Activated T-cell treated with anti-CD3 and anti-CD28 coated beads, Interleukin-2, amount 50 U/mL, for 72 hours (primary cell): ENCODE measurements at places on chromosomes 11 and 22. TPM values are rescaled to one million over a fixed set of nuclear protein-coding genes. Genes with fewer than 3 reads are reported as not detected.

ZDHHC5 gene
- total RNA-seq = 62.8 TPM

DNA sequence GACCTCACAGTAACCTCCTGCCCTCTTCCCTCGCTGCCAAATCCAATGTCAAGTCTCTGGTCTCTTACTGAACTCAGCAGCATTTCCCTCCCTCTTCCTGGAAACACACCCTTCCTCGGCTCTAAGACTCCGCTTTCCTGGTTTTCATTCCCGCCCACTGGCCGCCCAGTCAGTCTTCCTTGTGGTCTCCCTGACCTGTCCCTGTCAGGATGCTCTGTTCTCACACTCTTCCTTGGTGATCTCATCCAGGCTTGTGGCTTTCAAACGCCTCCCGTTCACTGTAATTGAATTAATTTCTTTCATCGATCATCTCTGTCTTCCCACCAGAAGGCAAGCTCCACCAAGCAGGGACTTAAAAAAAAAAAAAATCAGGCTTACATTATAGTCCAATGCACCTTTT is 33.5 kb downstream of the MYO18B start:
- no peak overlapping the region for H3K27ac ChIP-seq
- H3K27me3 ChIP-seq = peaks cover 18% of the 10 kb centered on the region
- peaks cover 8% of the 10 kb centered on the region for H3K4me1 ChIP-seq
- H3K4me3 ChIP-seq = no peak overlapping the region
- no peak for DNase-seq
- no peaks in the 10 kb centered on the region for H3K36me3 ChIP-seq

DNA sequence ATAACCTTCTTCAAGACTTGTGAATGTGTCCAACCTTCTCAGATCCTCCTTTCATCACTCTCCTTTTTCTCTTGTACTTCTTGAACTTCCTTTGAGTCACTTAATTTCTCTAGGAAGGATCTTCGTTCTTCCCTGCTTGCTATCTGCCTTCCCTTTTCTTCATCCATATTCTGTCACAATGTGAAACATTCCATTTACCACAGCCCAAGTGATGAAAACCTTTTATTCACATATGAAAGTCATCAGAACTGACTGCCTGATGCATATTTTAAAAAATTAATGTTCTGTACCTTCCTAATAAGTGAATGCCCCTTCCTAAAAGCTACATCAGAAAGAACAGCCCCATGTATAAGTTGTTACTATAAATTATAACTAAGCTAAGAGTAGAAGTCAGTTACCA is 520.4 kb upstream of the LUZP2 start:
- H3K36me3 ChIP-seq = peaks cover 1% of the 10 kb centered on the region
- H3K27ac ChIP-seq = no peak overlapping the region
- H3K4me3 ChIP-seq = no peak overlapping the region
- no peak for DNase-seq
- H3K4me1 ChIP-seq = no peaks in the 10 kb centered on the region
- H3K27me3 ChIP-seq = no peaks in the 10 kb centered on the region

- no peak for DNase-seq
- H3K36me3 ChIP-seq = peaks cover 2% of the 10 kb centered on the region
- H3K4me1 ChIP-seq = peaks cover 4% of the 10 kb centered on the region
- H3K4me3 ChIP-seq = no peak overlapping the region
Measured at GRCh38 chr11:104892723-104893511, 5.3 kb downstream of the CASP12 start.

GRCh38 chr11:17861036-17861755 is 126.6 kb downstream of the KCNC1 start:
- H3K27me3 ChIP-seq = no peaks in the 10 kb centered on the region
- H3K36me3 ChIP-seq = peaks cover 5% of the 10 kb centered on the region
- no peak overlapping the region for H3K27ac ChIP-seq
- peaks cover 4% of the 10 kb centered on the region for H3K4me1 ChIP-seq
- no peak for DNase-seq

DNA sequence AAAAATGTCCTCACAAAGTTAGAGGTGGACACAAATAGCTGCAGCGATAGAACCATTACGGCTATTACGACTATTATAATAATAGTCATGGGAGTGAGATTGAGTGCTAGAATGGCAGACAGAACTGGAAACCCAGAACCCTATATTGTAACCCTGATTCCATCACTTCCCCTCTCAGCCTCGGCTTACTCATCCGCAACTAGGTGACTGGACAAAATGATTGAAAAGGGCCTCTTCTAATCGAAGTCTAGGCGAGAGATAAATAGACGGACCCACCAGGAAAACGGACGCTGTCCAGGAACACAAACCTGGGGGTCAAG is 629 bp downstream of the PSMA1 start:
- peaks cover 11% of the 10 kb centered on the region for H3K36me3 ChIP-seq
- peak overlapping the region; percentile 99 for H3K27ac ChIP-seq
- peaks cover 36% of the 10 kb centered on the region for H3K4me1 ChIP-seq

TMEM138 gene
- 45.0 TPM for total RNA-seq

PARVB gene
- total RNA-seq = 28.4 TPM

SERPING1 gene
- total RNA-seq = not detected

- no peaks in the 10 kb centered on the region for H3K36me3 ChIP-seq
- H3K27ac ChIP-seq = no peak overlapping the region
- peaks cover 28% of the 10 kb centered on the region for H3K4me1 ChIP-seq
- H3K4me3 ChIP-seq = no peak overlapping the region
Measured at GRCh38 chr11:67311556-67312082, 8.3 kb downstream of the SSH3 start.

OR52A1 gene
- total RNA-seq = not detected

DNA sequence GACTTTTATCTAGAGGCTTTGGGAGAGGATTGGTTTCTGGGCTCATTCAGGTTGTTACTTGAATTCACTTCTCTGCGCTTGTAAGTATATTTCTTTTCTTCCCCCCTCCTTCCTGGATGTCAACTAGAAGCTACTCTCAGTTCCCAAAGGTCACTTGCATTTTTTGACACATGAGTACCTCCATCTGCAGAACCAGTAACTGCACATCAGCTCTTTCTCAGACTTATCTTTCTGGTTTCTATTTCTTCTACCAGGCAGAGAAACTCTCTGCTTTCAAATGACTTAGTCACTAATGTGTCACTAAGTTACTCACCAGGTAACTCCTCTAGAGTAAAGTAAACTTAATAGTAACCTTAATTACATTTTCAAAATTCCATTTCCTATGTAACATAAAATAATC is 773.0 kb upstream of the LUZP2 start:
- H3K4me1 ChIP-seq = no peaks in the 10 kb centered on the region
- no peaks in the 10 kb centered on the region for H3K36me3 ChIP-seq
- H3K27me3 ChIP-seq = no peaks in the 10 kb centered on the region
- no peak overlapping the region for H3K27ac ChIP-seq
- H3K4me3 ChIP-seq = no peak overlapping the region
- no peak for DNase-seq

DNA sequence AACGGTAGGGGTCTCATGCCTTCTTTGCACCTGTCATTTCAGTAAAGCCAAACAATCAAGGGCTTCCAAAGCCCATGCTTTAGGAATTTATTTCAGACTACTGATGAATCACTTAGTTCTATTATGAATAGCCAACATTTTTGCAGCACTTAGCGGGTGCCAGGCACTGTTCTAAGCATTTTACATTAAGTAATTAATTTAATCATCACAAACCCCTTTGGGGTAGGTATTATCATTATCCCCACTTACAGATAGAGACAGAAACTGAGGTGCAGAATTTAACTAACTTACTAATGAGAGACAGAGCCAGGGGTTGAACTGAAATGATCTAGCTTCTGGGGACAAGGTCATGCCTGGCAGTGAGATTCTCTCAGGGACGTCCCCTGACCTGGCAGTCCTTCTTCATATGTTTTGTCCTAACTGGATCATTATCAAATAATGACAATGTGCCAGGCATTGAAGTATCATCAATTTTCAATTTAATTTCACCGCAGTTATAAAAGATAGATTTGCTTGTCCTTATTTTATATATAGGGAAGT is 31.7 kb upstream of the NAV2 start:
- peaks cover 7% of the 10 kb centered on the region for H3K27me3 ChIP-seq
- H3K4me1 ChIP-seq = no peaks in the 10 kb centered on the region
- H3K4me3 ChIP-seq = no peak overlapping the region
- no peak overlapping the region for H3K27ac ChIP-seq
- H3K36me3 ChIP-seq = no peaks in the 10 kb centered on the region

DNA sequence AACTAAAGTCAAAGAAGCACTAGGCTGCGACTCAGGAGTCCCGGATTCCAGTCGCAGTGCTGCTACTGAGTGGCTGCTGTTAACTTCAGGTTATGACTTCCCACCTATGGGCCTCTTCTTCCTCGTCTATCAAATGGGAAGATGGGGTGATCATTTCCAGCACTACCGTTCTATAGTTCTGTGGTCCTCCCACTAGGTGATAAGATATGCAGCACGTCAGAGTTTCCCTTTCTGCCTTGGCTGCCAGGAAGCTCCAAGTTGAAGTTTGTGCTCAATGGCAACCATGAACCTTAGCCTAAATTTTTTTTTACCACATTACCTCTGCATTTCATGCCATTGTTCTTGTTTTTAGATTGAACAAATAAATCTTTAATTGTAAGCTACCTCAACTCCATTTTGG is 38.7 kb downstream of the ALX4 start:
- no peaks in the 10 kb centered on the region for H3K36me3 ChIP-seq
- no peaks in the 10 kb centered on the region for H3K27me3 ChIP-seq
- no peaks in the 10 kb centered on the region for H3K4me1 ChIP-seq
- H3K4me3 ChIP-seq = no peak overlapping the region
- no peak for DNase-seq
- H3K27ac ChIP-seq = no peak overlapping the region

GRCh38 chr22:22552630-22553029 is 6.4 kb downstream of the PRAME start:
- H3K4me3 ChIP-seq = no peak overlapping the region
- no peaks in the 10 kb centered on the region for H3K4me1 ChIP-seq
- no peak for DNase-seq
- no peaks in the 10 kb centered on the region for H3K27me3 ChIP-seq

- H3K27ac ChIP-seq = no peak overlapping the region
- peaks cover 30% of the 10 kb centered on the region for H3K36me3 ChIP-seq
- H3K27me3 ChIP-seq = no peaks in the 10 kb centered on the region
Measured at GRCh38 chr11:119044708-119045107, 12.3 kb downstream of the HYOU1 start.

DNA sequence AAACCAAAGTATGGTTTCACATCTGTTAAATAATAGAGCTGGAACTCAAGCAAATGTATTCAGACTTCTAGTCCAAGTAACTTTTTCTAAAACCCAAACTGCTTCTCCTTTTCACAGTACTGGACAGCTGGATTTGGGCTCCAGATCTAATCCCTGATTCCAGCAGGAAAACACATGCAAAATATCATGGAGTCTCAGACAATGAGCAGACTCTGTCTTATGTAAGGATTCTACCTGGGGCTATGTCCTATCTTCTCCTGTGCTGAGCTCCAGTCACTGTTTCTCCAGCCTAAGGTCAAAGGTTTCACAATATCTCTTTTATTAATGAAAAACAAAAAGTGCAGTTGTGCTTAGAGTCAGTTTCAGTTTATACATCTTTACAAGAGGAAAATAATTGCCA is 83.2 kb upstream of the EED start:
- no peaks in the 10 kb centered on the region for H3K36me3 ChIP-seq
- H3K4me3 ChIP-seq = no peak overlapping the region
- H3K27ac ChIP-seq = no peak overlapping the region
- H3K4me1 ChIP-seq = peaks cover 21% of the 10 kb centered on the region
- peaks cover 7% of the 10 kb centered on the region for H3K27me3 ChIP-seq
